ENCODE measurements at places on chromosomes 12 and 14.

DNA sequence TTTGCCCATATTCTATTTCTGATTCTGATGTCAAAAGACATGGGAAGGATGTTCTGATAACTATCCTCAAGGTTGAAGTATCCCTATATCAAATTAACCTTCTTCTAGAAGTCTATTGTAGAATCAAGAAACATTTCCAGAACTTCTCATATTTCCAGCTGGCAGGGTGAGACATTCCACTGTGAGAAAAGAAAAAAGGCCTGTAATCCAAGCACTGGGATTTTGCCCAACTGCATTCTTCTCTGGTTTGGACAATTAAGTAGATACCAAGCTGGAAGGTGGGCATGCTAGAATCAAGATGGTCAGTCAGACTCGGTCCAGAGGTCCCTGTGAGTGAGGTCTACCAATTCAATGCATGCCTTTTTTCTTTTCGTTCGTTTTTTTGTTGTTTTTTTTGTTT, 60.9 kb downstream of the MAP3K9 start:
- DNase-seq: no peak

- DNase-seq: no peak
These were observed 13.0 kb upstream of the DHRS7 start for GRCh38 chr14:60178164-60178563.

GRCh38 chr14:104284636-104285507, 146.5 kb downstream of the KIF26A start:
- DNase-seq: no peak

GRCh38 chr12:20187456-20187855, 180.9 kb upstream of the PDE3A start:
- DNase-seq: no peak

- DNase-seq: no peak
These were observed 99.0 kb downstream of the ESR2 start for GRCh38 chr14:64195199-64195598.

GRCh38 chr12:55707219-55707671, 459 bp downstream of the ITGA7 start:
- no peak for DNase-seq

DNA sequence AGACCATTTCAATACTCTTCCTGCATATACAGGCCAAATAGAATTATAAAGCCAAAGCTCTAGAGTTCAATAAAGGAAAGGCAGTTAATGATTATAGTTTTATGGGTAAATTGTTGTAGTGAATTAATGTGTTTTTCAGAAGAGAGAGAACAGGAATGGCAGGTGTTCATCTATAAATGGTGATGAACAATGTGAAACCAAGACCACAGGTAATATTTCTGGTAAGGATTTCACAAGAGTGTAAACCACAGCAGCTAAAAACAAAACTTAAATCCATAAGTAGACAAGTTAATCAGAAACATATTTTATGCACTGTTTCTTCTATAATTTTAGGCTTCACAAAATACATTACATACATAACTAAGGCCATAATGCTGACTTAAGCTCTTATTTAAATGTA, 204.4 kb downstream of the SYT1 start:
- DNase-seq: no peak

- no peak for DNase-seq
These were observed 27.6 kb upstream of the KRT78 start for GRCh38 chr12:52876372-52876771.

GRCh38 chr12:124916374-124917134, 2.1 kb upstream of the UBC start:
- peak; percentile 40 for DNase-seq

GRCh38 chr14:36454599-36455240, 65.3 kb downstream of the NKX2-1 start:
- no peak for DNase-seq

DNA sequence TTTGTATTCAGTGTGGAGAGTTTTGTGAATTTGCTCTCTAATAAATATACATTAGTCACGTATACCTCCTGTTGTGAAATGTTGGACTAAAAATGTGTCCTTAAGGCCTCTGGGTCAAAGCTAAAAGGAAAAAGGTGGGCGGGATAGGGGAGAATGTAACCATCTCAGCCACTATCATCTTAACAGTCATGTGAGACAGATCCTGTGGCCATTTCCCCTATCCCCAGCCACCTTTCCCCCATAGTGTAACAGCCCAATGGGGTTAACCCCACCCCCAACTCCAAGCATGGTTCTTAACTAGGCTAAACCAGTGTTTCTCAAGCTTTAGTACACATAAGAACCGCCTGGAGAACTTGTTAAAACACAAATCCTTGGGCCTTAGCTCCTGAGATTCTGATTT, 6.5 kb upstream of the ITPR2 start:
- DNase-seq: no peak

DNA sequence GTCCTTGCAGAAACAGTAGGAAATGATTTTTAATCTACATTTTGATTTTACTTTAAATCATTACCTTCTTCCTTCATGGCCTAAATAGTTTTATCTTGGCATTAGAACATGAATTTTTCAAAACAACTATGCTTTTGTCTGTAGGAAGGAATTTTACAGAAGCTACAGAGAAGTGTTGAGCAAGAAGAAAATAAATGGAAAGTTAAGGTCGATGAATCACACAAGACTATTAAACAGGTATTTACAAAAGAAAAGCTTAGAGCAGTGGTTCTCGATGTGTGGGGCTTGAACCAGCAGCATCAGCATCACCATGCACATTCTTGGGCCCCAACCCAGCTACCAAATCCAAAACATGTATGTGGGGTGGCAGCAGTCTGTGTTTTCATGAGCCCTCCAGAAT, 91.6 kb downstream of the KTN1 start:
- DNase-seq: no peak

- no peak for DNase-seq
These were observed 64.3 kb downstream of the KCNMB4 start for GRCh38 chr12:70430400-70430799.

DNA sequence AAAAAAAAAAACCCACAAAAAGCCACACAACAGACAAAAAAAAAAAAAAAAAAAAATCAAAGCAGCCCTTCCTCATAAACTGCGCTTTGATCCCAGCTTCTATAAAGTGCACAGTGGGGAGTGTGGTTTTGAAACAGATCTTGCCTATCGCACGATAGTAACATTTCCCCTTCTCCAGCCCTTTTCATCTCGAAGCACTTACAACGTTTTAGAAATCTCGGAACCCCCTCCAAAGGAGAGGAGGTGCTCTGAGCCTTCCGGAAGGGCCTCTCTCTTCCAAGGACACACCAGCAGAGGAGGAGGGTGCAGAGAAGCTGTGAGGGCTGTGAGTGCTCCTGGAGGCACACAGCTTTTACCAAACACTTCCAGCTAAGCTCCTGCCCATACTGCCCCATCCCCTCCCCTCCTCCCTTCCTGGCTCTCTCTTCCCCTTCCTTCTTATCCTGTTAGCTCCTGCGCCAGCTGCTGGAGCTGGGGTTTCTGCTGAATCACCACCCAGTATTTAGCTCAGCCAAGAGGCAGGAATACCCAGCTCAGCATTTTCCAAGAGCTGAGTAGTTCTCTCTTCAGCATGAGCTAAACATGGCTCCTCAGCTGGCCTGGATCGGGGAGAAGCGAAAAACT, 28.4 kb downstream of the SLC7A8 start:
- DNase-seq: no peak

DNA sequence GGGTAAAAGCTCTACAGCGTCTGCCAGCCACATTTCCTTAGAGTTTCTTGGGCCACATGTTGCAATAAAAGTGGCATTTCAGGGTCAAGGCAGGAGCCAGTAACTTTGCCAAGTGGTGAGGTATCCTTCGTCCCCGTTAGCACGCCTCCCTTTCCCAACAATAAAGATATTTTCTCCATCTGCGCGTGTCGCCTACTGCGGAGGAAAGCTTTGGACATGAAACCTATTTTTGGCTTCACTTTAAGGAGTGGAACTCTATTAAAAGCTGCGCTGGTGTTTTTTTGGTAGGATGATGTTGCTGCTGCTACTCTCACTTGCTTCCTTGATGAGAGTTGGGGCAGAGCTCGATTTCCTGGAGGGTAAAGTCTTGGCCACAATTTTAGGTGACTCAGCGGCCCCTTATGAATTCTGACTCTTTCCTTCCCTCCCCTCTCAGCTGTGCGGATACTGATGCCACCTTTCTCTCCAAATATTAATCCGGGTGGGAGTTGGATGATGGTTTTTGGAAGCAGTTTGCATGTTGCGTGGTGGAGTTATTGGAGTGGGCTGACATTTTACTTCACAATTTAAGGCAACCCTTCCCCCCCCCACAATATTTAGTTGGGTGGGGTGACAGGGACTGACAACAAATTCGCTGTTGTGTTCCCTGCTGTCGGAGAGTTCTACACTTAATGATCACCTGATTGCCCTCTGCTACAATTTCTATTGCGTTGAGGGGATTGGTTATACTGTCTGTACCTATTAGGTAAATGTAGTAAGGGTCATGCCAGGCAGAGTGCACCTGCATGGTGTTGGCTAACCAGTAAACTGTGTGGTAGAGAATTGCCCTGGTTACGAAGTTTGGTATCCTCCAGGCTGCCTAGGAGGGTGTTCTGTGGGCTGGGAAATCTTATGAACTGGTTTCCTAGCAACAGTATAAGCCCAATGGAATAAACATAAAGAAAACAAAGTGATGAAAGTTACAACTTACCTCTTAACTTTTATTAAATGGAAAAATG, 1.1 kb downstream of the CCDC91 start:
- peak; percentile 10 for DNase-seq

GRCh38 chr14:75877292-75877691, 104.5 kb downstream of the TGFB3 start:
- DNase-seq: no peak

DNA sequence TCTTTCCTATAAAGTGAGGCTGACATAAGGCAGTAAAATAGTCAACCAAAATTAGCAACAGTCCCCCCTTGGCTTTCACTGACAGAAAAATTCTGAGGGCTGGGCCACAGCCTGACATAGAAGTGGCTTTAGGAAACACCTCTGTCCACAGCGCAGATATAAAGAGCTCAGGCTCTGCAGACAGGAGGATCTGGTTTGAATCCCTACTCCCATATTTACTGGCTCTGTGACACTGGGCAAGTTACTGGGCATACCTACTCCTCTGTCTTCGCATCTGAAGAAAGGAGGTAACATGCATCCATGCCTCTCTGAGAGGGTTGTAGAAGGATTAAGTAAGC, 95.3 kb downstream of the STXBP6 start:
- DNase-seq: no peak

DNA sequence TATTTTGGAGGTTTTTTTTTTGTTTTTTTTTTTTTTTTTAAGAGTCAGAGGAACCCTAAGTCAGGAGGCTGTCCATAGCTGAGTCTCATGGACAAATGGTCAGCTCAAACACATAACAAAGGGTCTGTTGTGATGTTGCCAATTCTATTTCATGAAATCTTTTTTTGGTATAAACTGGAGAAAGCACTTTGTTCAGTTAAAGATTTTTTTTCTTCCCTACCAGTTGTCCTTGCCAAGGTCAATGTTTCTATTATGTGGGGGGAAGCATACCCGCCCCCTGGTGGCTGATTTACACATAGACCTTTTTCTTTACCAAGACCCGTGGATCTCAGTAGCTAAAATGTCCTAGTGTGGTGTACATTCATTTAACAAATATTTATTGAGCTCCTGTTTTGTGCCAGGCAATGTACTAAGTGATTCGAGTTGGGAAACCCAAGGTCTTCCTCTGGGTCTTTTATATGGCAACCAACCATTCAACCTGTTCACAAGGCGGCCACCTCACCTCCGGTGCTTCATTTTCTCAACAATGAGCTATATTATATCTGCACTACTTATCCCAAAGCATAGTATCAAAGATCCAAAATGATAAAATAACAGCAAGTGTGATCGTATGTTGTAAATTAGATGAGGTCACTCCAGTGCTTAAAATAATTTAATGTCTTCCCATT, 214.5 kb downstream of the PAH start:
- DNase-seq: no peak

GRCh38 chr12:112559784-112560183, 141.0 kb downstream of the PTPN11 start:
- DNase-seq: no peak

GRCh38 chr12:120951-121350, 54.4 kb downstream of the IQSEC3 start:
- no peak for DNase-seq

DNA sequence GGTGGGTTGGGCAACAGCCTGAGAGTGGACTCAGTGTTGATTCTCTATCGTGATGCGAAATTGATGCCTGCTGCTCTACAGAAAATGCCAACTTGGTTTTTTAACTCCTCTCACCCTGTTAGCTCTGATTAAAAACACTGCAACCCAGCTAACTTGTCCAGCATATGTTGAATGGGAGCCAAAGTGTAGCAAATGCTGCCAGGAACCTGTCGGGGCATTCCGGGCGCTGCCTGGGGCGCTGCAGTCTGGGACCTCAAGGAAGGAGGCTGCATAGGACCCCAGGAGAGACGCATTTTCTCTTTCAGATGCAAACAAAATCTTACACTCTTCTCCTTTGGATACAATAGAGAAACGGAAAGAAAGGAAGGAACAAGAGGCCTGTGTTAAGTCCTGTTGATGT, 3.9 kb downstream of the B3GNT4 start:
- no peak for DNase-seq

- DNase-seq: no peak
These were observed 143.0 kb upstream of the DDHD1 start for GRCh38 chr14:53295985-53296582.

- peak; percentile 17 for DNase-seq
These were observed at the start of gene BHLHE41 for GRCh38 chr12:26124446-26125399. TSS of gene BHLHE41 (minus strand) at chr12:26125037. CDS start at chr12:26124779, 258 bp downstream.

DNA sequence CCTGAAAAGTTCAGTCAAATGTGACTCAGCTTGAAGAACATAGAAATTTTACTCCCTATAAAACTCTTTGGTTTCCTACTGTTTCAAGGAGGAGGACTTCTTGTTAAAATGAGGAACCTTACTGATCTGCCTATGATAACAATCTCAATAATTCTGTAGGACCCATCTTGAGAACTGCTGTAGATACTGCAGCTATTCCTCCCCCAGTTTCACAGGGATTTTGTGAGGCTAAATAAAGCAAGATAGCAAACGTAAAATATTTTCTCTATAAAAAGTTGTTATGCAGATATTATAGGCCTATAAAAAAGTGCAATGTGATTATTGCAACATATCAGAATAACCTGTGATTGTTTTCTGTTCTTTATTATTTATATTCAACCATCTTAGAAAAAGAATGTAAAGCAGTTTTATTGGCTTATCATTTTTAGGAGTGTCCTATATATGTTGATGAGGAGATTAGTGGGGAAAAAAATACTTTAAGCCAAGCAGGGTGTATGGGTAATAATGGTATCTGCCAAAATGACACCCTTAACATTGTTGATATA, 12.1 kb downstream of the CLEC14A start:
- DNase-seq: no peak

GRCh38 chr14:83777516-83777915, 1752.4 kb upstream of the FLRT2 start:
- DNase-seq: no peak

DNA sequence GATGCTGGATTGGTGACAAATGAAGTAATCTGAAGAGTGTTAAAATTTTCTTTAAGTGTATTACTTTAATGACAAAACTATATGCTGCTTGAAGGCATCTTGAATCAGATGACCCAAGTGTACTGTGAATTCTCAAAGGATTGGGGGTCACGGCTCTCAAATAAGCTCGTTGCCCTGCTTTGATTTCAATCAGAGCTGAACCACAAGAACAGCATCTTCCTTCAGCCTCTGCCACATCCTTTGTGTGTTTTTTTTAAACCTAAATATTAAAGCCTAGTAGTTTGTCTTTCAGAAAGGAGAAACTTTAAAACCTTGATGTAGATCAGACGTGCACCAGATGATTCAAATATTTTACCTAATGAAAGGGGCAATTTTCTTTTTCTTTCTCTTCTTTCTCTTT, 11.7 kb downstream of the ELK3 start:
- no peak for DNase-seq

GRCh38 chr12:7108796-7109571, at the start of gene C1RL:
TSS of gene C1RL (minus strand) at chr12:7109214. CDS start at chr12:7109180, 34 bp downstream.
- peak; percentile 84 for DNase-seq

All from stimulated activated CD4-positive, alpha-beta T cell treated with anti-CD3 and anti-CD28 coated beads, Interleukin-4, amount 100 ng/mL, for 1 hour (primary cell).